ENCODE measurements at places on chromosomes 5 and 9.

GRCh38 chr5:112762113-112762810, 24.6 kb downstream of the APC start:
- no peak for DNase-seq

DNA sequence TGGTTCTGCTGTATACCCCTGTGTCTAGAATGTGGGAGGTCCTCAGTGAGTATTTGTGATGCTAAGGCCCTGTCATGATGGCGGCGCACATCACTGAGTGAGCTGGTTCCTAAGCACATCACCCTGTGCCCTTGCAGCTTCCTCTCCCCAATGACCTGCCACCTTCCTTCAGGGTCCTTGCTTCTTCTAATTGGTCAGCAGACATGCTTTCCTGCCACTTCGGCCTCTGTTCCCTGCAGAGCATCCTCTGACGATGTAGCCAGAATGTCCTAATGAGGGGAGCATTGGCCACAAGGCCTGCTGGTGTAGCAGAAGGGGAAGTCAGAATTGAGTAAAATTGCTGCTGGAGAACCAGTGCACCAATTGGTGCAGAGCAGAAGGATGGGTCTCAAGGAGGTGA, 31.1 kb upstream of the ANGPTL2 start:
- DNase-seq = no peak

- no peak for DNase-seq
These were observed 170.4 kb downstream of the SYK start for GRCh38 chr9:90972057-90972456.

GRCh38 chr9:16192403-16193017, 639.7 kb downstream of the CCDC171 start:
- no peak for DNase-seq

DNA sequence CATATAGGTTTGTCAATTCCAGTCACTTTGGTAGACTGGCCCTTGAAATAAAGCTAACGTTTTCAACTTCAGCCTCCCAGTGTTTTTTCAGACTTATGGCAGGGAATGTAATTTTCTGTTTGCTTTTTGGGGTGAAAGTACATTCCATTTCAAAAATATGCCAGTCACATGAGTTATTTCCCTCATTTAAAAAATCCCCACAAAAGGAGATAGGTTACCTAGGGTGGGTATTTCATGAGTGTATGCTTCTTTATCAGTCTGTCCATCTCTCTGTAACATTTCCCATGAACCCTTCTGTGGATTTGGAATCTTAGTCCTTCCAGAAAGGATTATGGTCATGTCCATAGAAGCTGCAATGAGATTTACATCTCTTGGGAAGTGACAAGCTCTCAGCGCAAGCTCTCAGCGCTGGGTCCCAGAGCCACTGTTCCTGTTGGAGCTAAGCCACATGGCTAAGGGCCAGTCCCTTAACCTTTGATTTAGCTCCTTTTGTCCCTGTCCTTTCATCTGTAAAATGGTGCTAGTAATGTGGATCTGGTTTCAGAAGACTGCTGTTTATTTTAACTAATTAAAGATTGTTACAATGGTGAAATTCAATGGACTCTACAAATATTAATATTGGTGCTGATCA, 294.9 kb downstream of the NR3C1 start:
- no peak for DNase-seq

GRCh38 chr9:1619915-1620710, 395.0 kb upstream of the SMARCA2 start:
- DNase-seq = no peak

GRCh38 chr5:71836559-71837112, 117.6 kb downstream of the CARTPT start:
- no peak for DNase-seq

DNA sequence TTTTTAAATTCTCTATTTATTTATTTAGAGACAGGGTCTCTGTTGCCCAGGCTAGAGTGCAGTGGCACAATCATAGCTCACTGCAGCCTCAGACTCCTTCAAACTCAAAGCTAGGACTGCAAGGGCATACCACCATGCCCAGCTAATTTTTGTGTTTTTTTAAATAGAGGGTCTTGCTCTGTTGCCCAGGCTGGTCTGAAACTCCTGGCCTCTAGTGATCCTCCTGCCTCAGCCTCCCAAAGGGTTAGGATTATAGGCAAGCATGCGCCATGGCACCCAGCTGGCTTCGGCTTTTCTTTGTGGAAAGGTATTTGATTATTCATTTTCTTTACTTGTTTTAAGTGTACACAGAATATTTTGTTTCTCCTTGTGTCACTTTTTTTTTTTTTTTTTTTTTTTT, 5.2 kb downstream of the ZNF346 start:
- DNase-seq = no peak

- DNase-seq = no peak
These were observed 344.9 kb downstream of the ICE1 start for GRCh38 chr5:5767286-5767928.

GRCh38 chr5:121988488-121988887, 26.7 kb downstream of the SRFBP1 start:
- no peak for DNase-seq

GRCh38 chr9:11338130-11338529, 725.3 kb upstream of the PTPRD start:
- no peak for DNase-seq

Data from cortex of kidney (tissue), 1 donor.